ENCODE measurements at places on chromosomes 1 and 21.

DNA sequence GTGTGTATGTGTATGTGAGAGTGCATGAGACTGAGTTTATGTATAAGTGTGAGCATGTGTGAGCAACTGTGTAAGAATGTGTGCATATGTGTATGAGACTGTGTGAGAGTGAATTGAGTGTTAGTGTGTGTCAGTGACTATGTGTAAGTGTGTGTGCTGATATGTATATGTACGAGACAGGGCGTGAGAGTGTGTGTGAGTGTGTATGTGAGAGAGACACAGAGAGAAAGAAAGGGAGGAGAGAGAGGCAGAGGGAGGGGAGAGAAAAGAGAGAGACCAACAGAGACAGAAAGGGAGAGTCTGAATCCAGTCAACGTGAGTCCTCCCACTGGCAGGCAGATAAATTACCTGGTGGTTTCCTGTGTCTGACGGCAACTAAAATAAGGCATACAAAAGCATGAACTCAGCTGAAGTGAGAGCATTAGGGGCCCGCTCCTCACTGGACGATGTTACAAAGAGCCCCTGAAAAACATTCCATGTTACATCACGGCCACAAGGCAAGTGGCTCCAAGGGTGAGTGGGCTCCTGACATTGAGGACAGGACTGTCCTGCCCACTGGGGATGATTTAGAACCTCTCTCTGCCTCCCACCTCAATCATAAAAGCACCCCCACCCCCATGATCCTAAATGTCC, 66.6 kb upstream of the TIAM1 start:
- DNase-seq: no peak

DNA sequence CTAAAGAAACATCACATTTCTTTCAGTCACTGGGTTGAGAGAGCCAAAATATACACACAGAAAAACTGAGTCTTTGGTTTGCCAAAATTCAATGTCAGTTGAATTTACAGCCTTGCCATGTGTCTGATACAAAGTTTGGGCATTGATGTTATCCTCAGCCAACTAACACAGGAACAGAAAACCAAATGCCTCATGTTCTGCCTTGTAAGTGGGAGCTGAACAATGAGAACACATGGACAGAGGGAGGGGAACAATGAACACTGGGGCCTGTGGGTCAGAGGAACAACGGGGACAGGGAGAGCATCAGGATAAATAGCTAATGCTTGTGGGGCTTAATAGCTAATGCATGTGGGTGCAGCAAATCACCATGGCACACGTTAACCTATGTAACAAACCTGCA, 39.6 kb upstream of the C21orf91 start:
- DNase-seq: no peak

GRCh38 chr21:41568606-41569385, 60.8 kb upstream of the TMPRSS2 start:
- DNase-seq: no peak

GRCh38 chr1:178399177-178399728, 97.5 kb downstream of the CLEC20A start:
- no peak for DNase-seq

DNA sequence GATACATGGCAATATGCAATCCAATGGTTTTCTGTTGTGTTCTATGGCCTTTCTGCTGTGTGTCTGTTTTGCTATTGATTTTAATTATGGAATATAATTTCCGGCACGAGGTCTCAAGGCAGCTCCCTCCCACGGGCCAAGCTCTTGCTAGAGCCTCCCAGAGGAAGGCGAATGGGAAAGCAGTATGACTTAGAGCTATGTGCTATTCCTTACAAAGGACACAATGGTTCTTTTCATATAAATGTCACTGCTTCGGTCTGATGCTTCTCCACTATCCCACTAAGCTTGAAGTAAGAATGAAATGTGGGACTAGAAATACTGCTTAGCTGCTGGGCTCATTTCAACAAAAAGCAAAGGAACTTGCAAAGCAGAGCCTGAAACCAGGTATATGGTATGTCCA, 322.2 kb upstream of the BEND5 start:
- no peak for DNase-seq

DNA sequence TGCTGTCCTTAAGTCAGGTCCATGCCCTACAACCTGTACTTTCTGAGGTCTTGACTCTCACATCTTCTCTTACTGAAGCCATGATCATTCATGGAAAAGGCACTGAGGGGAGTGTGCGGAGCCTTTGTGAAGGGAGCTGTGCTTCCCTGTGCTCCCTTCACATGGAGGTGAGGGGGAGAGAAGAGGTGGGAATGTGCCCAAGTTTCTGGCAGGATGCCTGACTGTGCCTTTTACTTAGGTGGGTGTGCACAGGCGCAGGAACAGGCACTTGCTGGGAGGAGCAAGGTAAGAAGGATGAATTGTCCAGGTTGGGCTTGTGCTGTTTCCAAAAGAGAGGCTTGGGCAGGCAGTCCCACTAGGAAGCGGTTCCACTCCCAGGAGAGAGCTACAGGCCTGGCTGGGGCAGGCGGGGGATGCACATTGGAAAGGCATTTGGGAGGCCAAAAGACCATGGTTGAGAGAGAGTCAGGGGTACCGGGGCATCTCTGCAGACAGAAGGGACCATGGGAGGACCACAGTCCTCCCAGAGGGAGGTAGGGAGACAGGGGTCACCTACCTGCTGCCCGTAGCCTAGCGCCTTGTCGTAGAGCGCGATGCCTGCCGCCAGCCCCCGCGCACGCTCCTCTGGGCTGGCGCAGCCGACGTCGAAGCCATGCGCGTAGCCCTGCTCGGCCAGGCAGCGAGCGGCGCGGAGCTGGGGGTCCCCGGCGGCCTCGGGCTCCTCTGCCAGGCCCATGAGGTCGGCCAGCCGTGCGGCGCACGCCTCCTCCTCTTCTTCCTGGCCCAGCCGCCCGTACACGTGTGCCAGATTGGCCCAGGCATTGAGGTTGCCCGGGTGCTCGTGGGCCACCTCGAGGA, 853 bp downstream of the TTC22 start:
- DNase-seq: no peak

Measured in activated CD8-positive, alpha-beta memory T cell treated with anti-CD3 and anti-CD28 coated beads for 1 hour (primary cell).